Heart left ventricle (tissue), 16 donors: ENCODE measurements at places on chromosomes 3 and 15.

DNA sequence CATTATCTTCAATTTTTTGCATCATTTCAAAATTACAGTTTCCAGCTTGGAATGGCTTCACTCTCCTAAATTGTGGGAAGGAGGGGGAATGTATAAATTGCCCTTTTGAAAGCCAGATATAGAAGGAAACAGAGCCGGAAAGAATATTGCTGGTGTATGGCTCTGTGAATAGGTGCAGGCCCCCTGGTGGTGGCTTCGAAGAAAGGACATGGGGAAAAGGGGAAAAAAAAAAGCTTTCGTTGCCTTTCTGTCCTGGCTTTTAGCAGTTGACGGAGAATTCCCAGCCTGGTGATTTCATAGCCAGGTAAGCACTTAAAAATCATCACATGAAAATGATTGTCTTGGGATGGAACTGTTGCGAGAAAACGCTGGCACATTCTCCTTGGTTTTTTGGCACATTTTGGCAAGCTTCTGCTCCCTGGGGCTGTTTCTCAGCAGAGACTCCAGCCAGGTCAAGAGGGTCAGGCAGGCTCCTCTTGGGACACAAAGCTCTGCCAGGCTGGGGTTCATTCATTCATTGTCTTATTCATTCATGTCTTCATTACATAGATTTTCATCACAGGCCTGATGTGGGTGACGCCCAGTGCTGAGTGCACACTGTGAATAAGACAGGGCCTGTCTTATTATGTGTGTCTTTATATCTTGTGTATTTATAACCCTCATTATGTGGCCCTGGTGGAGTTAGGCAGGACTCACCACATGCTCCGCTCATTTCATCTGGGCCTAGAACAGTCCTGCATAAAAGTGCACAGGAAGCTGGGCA, 300.0 kb upstream of the TPM1 start:
- DNase-seq, result peak; percentile 51

DNA sequence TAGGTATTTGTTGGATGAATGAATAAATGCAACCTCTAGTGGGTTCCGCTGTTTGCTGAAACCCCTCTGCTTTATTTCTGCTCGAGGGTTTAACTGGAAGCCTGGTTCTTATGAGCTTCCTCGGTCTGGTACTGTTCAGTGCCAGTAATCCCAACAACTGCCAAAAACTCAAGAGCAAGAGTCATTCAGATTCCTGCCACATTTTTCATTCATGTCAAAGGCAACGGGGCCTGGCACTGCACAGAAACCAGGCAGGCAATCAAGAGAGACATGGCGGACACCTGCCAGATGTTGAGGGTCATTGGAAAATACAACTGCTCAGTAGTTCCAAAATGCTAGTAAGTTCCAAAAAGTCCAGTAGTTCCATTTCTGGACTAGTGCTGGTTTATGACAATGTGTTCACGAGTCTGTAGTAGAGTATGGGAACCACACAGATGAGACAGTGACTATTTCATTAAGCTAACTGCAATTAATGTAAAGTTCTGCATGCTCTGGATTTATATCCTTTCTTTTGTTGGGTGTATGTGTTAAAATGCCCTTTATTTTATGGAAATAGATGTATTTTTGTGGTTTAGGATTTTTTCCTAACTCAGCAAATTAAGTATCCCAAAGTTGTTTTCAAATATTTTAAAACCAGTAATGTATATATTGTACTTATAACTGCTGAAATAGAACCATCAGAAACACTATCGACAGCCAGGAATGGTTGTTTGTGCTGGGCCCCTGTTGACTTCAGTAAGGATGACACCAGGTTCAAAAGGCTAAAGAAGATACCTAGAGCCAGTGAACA, 22.7 kb upstream of the TMEM41A start:
- DNase-seq, result peak; percentile 48

DNA sequence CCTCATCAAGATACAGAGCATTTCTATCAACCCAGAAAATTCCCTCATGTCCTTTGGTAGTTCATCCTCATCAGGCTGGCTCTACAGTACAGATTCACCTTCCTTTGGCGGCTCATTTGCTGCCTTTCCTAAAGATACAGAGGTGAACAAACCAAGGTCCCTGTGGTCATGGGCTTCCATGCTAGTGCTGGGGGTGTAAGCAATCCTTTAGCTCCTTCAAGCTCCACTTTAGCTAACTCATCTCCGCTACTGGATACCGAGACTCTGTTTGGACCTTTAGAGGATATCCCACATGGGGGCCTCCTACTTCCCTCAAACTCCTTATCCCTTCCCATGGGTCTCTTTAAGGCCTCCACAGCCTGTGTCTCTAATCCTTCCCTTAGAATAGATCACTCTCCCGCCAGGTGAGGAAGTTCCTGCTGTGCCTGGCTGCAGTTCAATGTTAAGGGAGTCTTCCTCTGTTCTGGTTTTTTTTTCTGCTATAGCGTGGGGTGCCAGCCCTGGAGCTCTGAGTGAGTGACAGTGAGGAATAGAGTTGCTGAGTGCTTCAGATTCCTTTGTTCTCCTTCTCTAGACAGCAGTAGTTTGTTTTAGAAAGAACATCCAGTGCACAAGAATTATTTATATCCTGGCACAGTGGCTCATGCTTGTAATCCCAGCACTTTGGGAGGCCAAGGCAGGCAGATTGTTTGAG, 30.7 kb downstream of the CLEC3B start:
- DNase-seq, result no peak

DNA sequence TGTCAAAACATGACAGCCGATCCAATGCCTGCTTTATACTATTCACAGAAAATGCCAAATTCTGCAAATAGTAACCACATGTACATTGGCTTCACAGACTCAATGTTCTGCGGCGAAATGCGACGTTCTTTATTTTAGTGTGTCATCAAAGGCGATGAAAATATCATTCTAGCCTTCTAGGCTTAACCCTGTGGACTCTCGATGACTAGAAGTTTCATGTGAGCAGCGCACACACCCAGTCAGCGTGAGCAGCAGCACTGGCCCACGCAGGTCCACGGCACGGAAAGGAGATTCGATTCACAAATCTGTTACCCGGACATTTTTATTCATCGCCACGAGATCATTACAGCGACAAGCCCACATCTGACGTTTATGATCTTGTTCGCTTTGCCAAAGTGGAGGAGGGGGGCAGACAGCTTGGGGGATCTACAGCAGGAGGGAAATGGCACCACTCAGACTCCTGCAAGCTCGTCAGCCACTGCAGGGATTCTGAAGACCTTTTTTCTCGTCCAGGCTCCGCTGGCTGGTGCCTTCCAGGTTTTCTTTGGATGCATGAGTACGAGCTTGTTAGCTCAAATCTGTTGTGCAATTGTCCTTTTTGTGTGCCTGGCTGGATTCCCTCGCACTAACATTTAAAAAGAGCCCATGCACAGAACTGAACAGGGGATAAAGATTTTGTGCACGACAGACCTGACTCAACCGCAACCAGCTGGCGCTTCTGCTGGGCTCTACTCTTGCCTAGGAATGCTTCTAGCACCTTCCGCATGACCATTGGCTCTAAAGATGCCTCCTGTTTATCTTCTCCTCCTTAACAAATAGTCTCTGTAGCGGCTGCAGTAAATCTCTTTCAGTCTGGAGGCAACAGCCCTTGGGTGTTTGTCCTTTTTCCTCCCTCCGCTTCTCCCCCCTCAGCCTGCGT, 938.4 kb downstream of the MCTP2 start:
- no peak for DNase-seq

- DNase-seq, result no peak
These were observed 43.2 kb upstream of the PIK3R4 start for GRCh38 chr3:130789782-130790322.

DNA sequence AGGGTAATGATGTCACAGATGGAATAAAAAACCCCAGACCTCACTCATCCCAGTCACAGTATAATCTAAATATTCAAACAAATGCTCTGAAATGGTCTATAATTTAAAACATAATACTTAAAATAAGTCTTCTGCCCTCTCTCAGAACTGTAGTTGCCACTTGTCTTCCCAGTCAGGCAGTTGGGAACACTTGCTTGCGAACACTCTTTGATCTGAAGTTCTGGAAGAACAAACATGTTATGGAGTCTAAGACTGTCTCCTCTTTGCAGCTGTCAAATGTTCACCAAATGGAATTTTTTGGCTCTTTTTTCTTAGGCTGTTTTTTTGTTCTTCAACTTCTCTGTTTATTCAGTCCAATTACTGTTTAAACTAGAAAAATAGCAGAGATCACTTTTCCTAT, 711.1 kb upstream of the GOLIM4 start:
- DNase-seq, result no peak

- no peak for DNase-seq
These were observed 58.1 kb downstream of the CD200 start for GRCh38 chr3:112390783-112391641.

DNA sequence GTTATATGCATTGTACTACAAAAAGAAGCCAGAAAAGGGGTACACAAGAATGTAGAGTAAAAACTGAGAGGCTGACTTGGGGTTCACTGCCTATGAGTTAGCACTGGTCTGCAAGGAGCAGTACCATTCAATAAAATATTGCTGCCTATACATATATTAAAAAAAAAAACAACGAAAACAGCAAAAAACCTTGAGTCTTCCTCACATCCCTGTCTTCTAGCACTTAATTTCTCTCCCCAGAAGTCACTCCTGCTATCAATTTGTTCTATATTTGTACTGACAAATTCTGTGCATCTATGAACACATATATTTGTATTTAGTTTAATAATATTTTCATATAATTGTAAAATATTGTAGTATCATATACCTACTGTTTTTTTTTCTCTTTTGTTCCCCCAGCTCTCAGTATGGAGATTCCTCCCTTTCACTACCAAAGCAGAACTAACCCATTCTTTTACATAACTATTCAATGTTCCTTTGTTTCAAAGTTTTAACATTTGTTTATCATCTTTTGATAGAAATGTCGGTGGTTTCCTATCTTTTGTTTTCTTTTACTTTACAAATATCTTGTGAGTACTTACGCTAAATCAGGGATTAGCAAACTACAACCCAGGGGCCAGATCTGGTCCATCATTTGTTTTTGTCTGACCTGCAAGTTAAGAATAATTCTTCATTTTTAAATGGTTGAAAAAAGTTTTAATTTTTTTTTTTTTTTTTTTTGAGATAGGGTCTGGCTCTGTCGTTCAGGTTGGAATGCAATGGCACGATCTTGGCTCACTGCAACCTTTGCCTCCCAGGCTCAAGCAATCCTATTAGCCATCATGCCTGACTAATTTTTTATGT, 14.8 kb upstream of the FEM1B start:
- no peak for DNase-seq

DNA sequence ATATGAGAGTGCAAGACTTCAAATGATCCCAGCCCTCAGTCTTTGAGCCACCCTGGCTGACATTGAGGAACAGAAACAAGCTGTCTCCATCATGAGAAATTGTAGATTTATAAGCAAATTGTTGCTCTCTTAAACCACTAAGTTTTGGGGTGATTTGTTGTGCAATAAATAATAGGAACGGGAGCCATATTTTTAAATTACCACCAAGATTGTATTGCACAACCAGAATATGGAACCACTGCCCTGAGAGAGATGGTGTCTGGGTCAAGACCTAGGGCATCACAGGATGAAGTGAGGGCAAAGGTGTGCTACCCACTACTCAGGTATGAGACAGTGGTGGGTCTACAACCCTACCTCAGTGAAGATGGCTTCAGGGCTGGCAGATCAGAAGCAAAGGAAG, 2.3 kb upstream of the CFAP92 start:
- no peak for DNase-seq

DNA sequence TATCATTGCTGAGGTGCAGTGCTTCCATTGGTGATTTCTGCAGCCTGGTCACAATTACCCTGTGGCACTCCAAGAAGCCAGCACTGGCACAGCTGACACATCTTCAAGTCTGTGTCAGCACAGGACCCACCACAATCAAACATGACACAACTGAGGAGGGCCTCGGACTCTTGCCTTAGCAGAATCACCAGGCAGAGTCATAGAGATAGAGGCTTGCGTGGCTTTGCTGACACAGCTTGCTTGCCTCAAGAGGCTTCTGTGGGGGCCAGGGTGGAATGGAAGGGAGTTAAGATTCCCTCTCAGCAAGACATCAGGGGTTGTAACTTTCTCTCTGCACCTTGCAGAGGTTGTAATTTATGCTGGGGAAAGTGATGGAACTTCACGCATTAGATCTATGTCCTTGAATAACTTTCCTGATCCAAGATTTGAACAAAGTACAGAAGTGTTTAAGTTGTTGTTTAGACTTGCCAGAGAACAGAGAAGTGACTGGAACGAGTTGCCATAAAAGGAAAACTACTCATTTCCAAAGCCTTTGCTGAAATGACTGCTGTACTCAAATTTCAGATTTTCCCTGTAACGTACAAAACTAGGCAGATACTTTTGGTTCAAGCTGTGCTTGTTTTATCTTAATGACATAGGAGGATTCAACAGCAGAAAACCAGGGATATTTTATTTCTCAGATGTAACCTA, 170.7 kb downstream of the DIPK2A start:
- no peak for DNase-seq

GRCh38 chr15:62953021-62953420, 89.5 kb upstream of the TPM1 start:
- no peak for DNase-seq

DNA sequence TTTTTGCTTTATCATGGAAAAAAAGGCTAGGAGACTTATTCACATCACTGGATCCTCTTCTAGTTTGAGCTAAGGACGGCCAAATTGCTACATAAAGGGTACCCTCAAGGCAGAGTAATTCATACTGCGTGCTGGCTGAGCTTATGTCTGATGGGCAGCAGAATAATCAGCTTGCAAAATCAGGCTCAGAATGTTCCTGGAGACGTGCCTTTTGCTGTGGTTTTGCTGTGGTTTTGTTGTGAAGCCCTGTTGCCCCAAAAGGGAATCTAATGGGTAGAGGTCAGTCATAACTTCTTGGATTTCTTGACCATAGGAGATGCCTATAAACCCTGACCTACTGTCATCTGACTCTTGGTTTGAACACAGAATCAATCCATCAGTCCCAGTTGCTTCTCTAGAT, 189.9 kb downstream of the SOX2 start:
- no peak for DNase-seq

- DNase-seq, result no peak
These were observed 52.3 kb downstream of the KBTBD12 start for GRCh38 chr3:127967316-127967715.

GRCh38 chr3:38507120-38507519, 11.0 kb downstream of the EXOG start:
- no peak for DNase-seq
